ENCODE measurements at places on chromosomes 5 and 9. TPM values are rescaled to one million over a fixed set of nuclear protein-coding genes. Genes with fewer than 3 reads are reported as not detected.

- H3K36me3 ChIP-seq = no peaks in the 10 kb centered on the region
- peak; percentile 5 for DNase-seq
- no peak overlapping the region for H3K27ac ChIP-seq
- H3K4me3 ChIP-seq = no peak overlapping the region
- no peaks in the 10 kb centered on the region for H3K4me1 ChIP-seq
Observed at GRCh38 chr5:162607879-162608278, 540.3 kb downstream of the GABRG2 start.

- H3K27me3 ChIP-seq = no peaks in the 10 kb centered on the region
- H3K27ac ChIP-seq = no peak overlapping the region
- H3K4me3 ChIP-seq = no peak overlapping the region
- no peaks in the 10 kb centered on the region for H3K4me1 ChIP-seq
Observed at GRCh38 chr5:155455791-155456514, 442.4 kb downstream of the KIF4B start.

GRCh38 chr5:96096724-96097123, 135.1 kb upstream of the ELL2 start:
- no peaks in the 10 kb centered on the region for H3K36me3 ChIP-seq
- no peak overlapping the region for H3K27ac ChIP-seq
- H3K27me3 ChIP-seq = no peaks in the 10 kb centered on the region
- no peaks in the 10 kb centered on the region for H3K4me1 ChIP-seq

GRCh38 chr9:136673975-136674785, 11.5 kb downstream of the EGFL7 start:
- DNase-seq = no peak
- H3K4me3 ChIP-seq = no peak overlapping the region
- no peaks in the 10 kb centered on the region for H3K4me1 ChIP-seq
- H3K36me3 ChIP-seq = no peaks in the 10 kb centered on the region
- peaks cover 15% of the 10 kb centered on the region for H3K27me3 ChIP-seq

GRCh38 chr5:54234304-54234933, 76.0 kb downstream of the ARL15 start:
- H3K4me3 ChIP-seq = no peak overlapping the region
- no peaks in the 10 kb centered on the region for H3K4me1 ChIP-seq
- H3K36me3 ChIP-seq = no peaks in the 10 kb centered on the region
- DNase-seq = peak; percentile 50
- no peaks in the 10 kb centered on the region for H3K27me3 ChIP-seq
- no peak overlapping the region for H3K27ac ChIP-seq

DNA sequence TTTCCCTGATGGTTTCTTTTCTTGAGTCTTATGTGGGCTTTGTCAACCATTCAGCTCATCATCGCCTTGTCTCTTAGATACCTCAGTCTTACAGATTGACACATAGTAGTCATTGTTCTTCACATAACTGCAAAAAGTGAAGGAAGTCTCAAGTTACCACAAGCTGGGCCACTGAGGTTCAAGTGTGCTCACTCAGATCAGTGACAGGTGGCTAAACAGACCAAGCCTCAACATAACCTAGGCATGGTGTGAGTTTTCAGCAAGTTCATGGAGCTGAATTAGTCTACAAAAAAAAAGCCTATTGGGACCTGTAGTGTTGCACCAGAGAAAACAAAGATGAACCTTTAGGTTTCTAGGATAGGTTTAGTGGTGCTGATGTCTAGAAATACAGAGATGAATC, 58.2 kb downstream of the RFK start:
- H3K4me1 ChIP-seq = no peaks in the 10 kb centered on the region
- H3K27me3 ChIP-seq = no peaks in the 10 kb centered on the region
- DNase-seq = peak; percentile 51
- no peaks in the 10 kb centered on the region for H3K36me3 ChIP-seq
- no peak overlapping the region for H3K27ac ChIP-seq

DNA sequence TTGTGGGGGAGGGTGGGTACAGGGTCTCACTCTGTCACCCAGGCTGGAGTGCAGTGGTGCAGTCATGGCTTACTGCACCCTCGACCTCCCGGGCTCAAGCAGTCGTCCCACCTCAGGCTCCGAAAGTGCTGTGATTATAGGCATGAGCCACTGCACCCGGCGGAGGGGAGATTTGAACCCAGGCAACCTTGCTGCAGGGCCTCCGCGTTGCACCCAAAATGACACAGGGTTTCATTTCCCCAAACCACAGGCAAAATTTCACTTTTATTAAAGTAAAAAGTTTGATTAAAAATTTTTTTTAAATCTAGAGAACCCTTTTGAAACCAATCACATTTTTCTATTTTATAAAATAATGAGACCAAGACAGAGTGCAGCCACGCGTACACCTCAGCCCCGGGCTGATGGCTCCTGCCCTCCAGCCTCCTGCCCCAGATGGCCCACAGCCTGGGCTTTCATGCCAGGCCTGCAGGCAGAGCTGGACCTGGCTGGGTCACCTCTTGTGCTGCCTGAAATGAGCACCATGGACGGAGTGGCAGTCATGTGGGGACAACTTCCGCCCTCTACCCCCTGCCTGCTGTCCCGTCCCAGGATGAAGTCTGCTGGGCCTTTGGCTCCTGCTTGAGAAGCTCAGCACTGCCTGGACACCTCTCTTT, 30.5 kb downstream of the USP20 start:
- 0 out of 2 replicates have a peak, but pooled peaks cover 4% of the 10 kb centered on the region for H3K36me3 ChIP-seq
- no peak overlapping the region for H3K4me3 ChIP-seq
- peaks cover 9% of the 10 kb centered on the region for H3K4me1 ChIP-seq
- H3K27ac ChIP-seq = no peak overlapping the region

GRCh38 chr5:108148715-108149139, 233.2 kb downstream of the FBXL17 start:
- H3K27ac ChIP-seq = no peak overlapping the region
- no peak overlapping the region for H3K4me3 ChIP-seq
- H3K4me1 ChIP-seq = no peaks in the 10 kb centered on the region
- no peaks in the 10 kb centered on the region for H3K36me3 ChIP-seq
- DNase-seq = peak; percentile 42

Gene GRM6
- total RNA-seq = not detected

DNA sequence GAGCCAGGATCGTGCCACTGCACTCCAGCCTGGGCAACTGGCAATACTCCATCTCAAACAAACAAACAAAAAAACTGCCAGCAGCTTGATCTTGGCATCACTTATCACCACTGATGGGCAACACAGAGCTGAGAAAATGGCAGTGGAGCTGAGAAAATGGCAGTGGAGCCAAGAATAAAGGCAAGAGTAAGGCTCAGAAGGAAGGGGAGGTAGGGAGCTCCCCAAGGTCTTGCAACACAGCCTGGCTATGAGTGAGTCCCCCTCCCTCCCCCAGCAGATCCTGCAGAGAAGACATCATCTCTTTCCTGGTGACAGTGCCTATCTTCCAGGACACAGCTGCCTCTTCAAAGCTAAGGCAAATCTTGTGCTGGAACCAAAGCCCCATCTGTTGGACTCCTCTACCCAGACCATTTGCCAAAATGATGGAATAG, 70.3 kb downstream of the UGCG start:
- H3K27ac ChIP-seq = no peak overlapping the region
- H3K27me3 ChIP-seq = no peaks in the 10 kb centered on the region
- no peak for DNase-seq
- H3K4me3 ChIP-seq = no peak overlapping the region
- H3K4me1 ChIP-seq = peaks cover 15% of the 10 kb centered on the region

- H3K4me1 ChIP-seq = no peaks in the 10 kb centered on the region
- H3K27ac ChIP-seq = no peak overlapping the region
- H3K36me3 ChIP-seq = no peaks in the 10 kb centered on the region
- H3K27me3 ChIP-seq = no peaks in the 10 kb centered on the region
- H3K4me3 ChIP-seq = no peak overlapping the region
Observed at GRCh38 chr5:178941361-178941760, 363 bp downstream of the ZNF454 start.

GRCh38 chr9:120859361-120859760, 16.6 kb upstream of the PSMD5 start:
- no peak overlapping the region for H3K4me3 ChIP-seq
- H3K36me3 ChIP-seq = 0 out of 2 replicates have a peak, but pooled peaks cover 7% of the 10 kb centered on the region
- no peaks in the 10 kb centered on the region for H3K27me3 ChIP-seq
- peaks cover 20% of the 10 kb centered on the region for H3K4me1 ChIP-seq
- DNase-seq = peak; percentile 77

- no peak for DNase-seq
- no peak overlapping the region for H3K27ac ChIP-seq
- H3K27me3 ChIP-seq = no peaks in the 10 kb centered on the region
- H3K36me3 ChIP-seq = no peaks in the 10 kb centered on the region
- peaks cover 3% of the 10 kb centered on the region for H3K4me1 ChIP-seq
Observed at GRCh38 chr5:107982703-107983425, 312.1 kb upstream of the EFNA5 start.

- H3K4me1 ChIP-seq = no peaks in the 10 kb centered on the region
- no peak for DNase-seq
- H3K4me3 ChIP-seq = no peak overlapping the region
- no peaks in the 10 kb centered on the region for H3K27me3 ChIP-seq
- no peak overlapping the region for H3K27ac ChIP-seq
Observed at GRCh38 chr5:54378707-54379106, 68.3 kb upstream of the ARL15 start.

Gene ZNF483
- 16.9 TPM for total RNA-seq

DNA sequence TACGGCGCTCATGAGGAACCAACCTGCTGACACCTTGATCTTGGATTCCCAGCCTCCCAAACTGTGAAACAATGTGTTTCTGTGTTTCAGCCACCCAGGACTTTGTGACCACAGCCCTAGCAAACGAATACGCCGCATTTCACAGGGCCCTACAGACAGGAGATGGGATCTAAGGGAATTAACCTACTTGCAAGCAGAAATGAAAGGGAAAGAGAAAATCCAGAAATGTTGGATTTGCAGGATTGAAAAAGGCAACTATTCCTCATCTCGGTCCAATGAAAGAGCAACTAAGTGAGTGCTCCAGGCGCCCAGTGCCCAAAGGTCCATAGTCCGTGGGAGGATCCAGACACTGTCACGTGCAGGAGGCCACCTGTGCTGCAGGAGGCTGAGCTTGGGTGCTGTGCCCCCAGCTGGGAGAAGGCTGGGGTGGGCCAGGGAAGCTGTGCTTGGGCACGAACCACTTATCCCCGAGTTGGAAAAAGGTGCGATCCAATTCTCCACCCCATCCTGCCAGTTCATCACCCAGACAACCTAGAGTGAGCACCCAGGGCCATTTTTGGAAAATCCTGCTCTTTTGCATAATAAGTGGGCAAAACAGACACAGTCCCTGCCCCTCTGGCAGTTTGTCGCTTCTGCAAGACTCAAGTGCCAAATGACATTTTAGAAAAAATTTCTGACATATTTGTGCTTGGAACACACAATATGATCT, 177.9 kb downstream of the C9orf50 start:
- H3K27ac ChIP-seq = no peak overlapping the region
- H3K4me3 ChIP-seq = no peak overlapping the region
- H3K36me3 ChIP-seq = no peaks in the 10 kb centered on the region
- no peak for DNase-seq

GRCh38 chr9:38423973-38424843, at the start of gene IGFBPL1:
TSS of gene IGFBPL1 (minus strand) at chr9:38424454. CDS start at chr9:38424424, 30 bp downstream.
- H3K36me3 ChIP-seq = no peaks in the 10 kb centered on the region
- H3K27me3 ChIP-seq = no peaks in the 10 kb centered on the region
